ENCODE measurements at places on chromosomes 11 and 22.
A peak's percentile ranks its signal among the peaks of the same experiment; 100 is the strongest.

DNA sequence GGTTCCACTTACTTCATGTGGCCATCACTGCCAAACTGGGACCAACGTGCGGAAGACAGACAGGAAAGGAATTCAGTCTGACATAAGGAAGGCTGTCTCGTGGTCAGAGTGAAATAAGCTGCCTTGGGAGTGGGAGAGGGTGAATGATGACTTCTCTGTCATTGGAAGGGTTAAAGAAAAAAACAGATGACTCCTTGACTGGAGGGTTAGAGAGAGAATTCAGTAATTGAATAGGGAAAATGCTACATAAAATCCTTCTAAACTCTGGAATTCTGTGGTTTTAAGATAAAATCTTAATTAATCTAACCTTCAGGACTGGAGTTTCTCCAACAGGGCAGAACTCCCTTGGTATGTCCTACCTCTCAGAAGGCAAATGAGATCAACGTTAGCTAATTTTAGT, 33.8 kb downstream of the RAB30 start:
- DNase-seq, result no peak

GRCh38 chr11:74162681-74163467, 7.9 kb downstream of the C2CD3 start:
- no peak for DNase-seq

DNA sequence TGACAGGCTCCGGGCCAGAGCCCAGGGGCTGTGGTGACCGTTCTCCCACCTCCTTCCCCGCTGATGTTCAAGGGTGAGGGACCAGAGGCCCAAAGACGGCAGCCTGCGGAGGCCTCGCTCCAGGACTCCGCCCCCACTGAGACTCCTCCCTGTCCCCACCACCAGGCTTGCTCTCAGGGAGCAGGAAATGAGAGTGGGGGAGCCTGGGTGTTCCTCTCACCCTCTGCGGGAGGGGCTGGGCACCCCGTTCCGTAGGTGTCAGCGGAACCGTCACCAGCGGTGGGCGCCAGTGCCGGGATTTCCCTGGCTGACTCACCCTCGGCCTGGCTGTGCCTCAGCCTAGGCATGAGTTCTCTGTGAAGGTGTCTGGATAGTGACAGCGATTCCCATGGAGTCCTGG, 15.7 kb downstream of the DAGLA start:
- DNase-seq, result peak; percentile 49

GRCh38 chr22:45188779-45189178, 25.1 kb downstream of the NUP50 start:
- DNase-seq, result no peak

DNA sequence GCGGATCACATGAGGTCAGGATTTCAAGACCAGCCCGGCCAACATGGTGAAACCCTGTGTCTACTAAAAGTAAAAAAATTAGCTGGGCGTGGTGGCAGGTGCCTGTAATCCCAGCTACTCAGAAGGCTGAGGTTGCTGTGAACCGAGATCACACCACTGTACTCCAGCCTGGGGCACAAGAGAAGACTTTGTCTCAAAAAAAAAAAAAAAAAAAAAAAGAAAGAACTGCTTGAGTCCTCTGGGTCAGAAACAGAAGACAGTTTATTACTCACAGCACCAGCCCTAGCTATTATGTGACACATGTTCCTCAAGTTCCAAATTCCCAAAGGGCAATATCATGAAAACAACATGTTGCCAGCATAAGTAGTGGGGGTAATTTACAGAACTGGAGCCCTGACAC, 1014.1 kb upstream of the RAG2 start:
- no peak for DNase-seq

DNA sequence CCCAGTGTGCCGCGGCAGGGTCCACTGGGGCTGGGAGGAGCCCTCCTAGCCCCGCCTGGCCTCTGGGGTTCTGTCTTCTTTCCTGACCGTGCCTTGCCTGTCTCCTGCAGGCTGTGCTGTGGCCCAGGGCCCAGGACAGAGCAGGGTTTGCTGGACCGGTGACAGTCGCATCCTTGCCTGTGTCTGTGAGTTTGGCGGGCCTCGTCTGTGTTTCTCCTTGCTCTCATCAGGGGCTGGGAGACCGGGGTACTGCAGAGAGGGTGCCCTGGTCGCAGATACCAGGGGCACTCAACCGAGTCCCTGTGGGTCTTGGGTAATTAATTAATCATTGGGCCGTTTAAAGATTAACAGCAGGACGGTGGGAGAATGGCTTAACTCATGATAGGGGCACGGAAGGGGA, 29.9 kb downstream of the RPL3 start:
- DNase-seq, result no peak

DNA sequence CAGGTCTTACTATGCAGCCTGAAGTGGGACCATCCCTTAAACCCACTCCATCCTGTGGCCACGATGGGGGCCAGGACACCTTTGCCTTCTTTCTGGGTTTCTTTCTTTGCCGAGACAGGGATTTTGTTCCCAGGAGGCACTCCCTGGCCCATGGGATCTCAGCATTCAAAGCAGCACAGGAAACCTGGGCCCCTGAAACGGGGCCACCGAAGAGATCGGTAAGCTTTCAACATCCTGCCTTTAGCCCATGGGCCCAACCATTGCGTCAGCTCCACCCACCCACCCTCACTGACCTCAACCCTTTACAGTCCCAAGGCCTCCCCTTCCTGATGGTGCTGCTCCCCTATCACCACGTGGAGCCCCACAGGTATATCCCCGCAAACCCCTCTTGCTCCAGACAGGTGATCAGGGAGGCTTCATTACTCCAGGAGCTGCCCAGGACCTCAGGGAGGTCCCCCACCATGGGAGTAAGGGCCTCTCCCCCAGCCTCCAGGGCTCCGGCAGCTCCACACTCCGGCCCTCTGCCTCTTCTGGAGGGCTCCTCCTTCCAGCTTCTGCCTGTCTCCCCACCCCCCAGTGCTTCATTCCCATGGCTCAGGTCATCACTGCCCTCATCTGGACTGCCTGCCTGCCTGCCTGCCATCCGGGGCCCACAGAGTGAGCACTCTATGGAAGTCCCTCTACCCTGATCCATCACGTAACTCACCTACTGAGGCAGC, 42.0 kb upstream of the TUB start:
- DNase-seq, result no peak

- no peak for DNase-seq
Measured at GRCh38 chr22:48494968-48495750, 1332.5 kb downstream of the BRD1 start.

- DNase-seq, result peak; percentile 41
Measured at GRCh38 chr11:87879118-87879517, 296.1 kb downstream of the RAB38 start.

DNA sequence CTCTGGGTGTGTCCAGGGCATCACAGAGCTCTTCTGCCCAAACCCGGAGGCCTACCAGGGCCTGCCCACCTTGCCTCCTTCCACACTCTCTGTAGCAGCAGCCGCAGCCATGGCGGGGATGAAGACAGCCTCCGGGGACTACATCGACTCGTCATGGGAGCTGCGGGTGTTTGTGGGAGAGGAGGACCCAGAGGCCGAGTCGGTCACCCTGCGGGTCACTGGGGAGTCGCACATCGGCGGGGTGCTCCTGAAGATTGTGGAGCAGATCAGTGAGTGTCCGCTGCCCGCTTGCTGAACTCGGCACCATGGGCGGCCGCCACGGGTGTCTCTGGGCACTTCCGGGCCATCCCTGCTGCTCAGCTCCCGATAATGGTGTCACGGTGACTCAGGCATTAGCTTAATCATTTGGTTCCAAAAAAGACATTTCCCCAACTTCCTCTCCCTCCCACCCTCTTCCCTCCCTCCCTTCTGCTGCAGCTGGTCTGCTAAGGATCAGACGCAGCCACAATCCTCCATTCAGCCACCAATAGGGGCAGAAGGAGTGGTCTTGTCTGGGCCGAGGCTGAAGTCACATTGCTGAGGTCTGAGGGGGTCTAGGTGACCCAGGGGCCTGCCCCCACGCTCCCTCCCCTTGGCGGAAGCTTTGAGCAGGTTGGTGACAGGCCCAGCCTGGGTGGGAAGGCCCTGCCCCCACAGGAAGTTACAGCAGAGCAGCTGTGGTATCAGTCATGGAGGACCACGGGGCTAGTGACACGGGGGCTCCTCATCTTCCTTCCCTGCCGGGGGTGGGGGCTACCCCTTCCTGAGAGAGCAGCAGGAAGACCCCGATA, 950 bp downstream of the FERMT3 start:
- peak; percentile 55 for DNase-seq

- no peak for DNase-seq
Measured at GRCh38 chr11:103637295-103637694, 399.1 kb upstream of the DDI1 start.

DNA sequence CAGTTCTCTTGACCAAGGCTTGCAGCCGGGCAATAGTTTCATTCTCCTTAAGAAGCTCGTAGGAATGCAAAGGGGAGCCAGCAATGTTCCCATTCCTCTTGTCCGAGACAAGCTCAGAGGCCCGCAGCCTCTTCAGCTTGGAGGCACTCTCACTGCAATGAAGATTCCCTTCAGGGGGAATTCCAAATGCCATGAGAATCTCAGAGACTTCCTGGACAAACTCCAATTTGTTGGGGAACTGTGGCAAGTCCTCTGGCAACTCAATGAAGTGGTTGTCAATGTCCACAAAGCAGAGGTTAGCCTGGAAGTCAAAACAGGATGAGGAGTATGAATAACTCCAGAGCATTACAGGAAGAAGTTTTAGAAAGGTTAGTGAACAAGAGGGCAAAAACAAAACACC, 84.4 kb downstream of the DENND5A start:
- DNase-seq, result no peak

DNA sequence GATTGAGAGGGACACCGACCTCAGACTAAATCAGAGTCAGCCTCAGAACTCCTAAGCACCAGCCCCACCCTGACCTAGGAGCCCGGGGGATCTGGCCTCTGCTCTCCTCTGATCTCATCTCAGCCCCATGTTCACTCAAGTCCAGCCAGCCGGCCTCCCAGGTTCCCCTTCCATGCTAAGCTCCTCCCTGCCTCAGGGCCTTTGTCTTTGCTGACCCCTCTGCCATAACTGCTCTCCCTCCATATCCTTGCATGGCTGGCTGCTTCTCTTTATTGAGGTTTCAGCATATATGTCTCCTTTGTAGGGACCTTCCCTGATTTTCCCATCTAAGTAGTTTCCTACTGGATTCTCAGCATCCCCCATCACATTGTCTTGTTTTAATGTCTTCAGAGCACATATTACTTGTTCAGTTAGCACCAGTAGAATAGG, 780 bp upstream of the SLC15A3 start:
- no peak for DNase-seq
